ENCODE measurements at places on chromosomes 3 and 15. TPM values are rescaled to one million over a fixed set of nuclear protein-coding genes. Genes with fewer than 3 reads are reported as not detected.

Gene RASL12
- 15.3 TPM for total RNA-seq

Gene CKMT1B
- total RNA-seq = 7.3 TPM

Gene MKRN3
- 0.55 TPM for total RNA-seq

Gene CLDN1
- 7.3 TPM for total RNA-seq

Gene GPD1L
- 50.8 TPM for total RNA-seq

Gene SMCO1
- total RNA-seq = not detected

Gene SST
- total RNA-seq = not detected

Gene LEKR1
- 2.8 TPM for total RNA-seq

DNA sequence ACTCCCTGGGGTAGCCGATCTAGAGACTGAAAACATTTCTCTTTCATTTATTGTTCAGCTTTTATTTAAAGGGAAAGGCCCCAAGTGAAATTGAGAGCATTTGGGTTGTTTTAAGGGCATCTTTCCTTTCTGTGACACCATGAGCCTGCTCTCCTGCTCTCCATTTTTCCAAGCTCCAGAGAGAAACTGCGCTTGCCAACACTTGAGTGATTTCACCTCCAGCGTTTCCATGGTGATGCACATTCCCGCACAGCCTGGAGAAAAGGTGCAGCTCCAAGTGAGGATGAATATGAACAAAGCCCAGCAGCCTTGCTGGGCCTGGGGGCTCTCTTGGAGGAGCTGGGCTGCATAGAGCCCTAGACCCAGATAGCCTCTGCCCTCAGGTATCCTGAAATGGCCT lies 159.2 kb upstream of the PPP2R3A start:
- DNase-seq = no peak
- no peak overlapping the region for H3K4me3 ChIP-seq
- no peaks in the 10 kb centered on the region for H3K4me1 ChIP-seq
- no peaks in the 10 kb centered on the region for H3K36me3 ChIP-seq

GRCh38 chr3:107224026-107224596 lies 153.1 kb upstream of the CCDC54 start:
- H3K4me1 ChIP-seq = no peaks in the 10 kb centered on the region
- DNase-seq = no peak
- no peaks in the 10 kb centered on the region for H3K27me3 ChIP-seq
- H3K36me3 ChIP-seq = no peaks in the 10 kb centered on the region

GRCh38 chr3:118766306-118766669 lies 268.4 kb downstream of the IGSF11 start:
- H3K4me3 ChIP-seq = no peak overlapping the region
- DNase-seq = no peak
- H3K4me1 ChIP-seq = no peaks in the 10 kb centered on the region
- H3K36me3 ChIP-seq = no peaks in the 10 kb centered on the region

DNA sequence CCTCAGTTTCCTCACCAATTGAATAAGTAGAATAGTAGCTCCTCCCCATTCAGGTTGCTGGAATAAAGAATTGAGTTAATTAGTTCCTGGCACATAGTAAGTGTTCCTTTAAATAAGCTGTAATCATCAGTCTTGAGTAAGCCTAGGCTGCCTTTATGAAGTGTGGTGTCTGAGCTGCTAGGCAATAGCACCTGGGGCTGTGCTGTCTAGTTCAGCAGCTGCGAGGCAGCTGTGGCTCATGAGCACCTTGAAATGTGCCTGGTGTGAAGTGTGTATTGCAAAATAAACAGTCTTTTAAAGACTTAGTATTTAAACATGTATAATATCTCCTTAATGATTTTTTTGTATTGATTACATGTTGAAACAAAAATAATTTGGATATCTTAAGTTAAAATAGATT lies 77.6 kb downstream of the TOP2B start:
- no peak overlapping the region for H3K27ac ChIP-seq
- H3K4me1 ChIP-seq = no peaks in the 10 kb centered on the region
- DNase-seq = no peak
- no peaks in the 10 kb centered on the region for H3K27me3 ChIP-seq

DNA sequence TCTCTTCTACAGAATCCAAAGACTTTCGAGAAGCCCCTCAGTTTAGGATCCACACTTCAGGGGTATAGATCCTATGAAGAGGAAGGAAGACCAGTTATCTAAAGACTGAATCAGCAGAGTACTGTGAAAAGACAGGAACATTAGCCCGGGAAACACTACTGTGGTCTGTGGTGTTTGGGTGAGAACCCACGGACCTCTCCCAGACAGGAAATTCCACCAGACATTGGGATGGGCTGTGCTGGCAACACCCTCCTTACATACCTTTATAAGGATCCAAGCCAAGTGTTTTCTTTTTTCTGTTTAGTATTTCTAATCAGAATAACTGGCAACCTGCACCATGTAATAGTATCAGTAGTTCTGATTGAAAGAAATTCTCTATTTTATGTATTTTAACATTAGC lies 14.1 kb downstream of the TMEM207 start:
- no peaks in the 10 kb centered on the region for H3K36me3 ChIP-seq
- H3K4me3 ChIP-seq = no peak overlapping the region
- no peaks in the 10 kb centered on the region for H3K27me3 ChIP-seq
- no peak for DNase-seq
- H3K27ac ChIP-seq = no peak overlapping the region

DNA sequence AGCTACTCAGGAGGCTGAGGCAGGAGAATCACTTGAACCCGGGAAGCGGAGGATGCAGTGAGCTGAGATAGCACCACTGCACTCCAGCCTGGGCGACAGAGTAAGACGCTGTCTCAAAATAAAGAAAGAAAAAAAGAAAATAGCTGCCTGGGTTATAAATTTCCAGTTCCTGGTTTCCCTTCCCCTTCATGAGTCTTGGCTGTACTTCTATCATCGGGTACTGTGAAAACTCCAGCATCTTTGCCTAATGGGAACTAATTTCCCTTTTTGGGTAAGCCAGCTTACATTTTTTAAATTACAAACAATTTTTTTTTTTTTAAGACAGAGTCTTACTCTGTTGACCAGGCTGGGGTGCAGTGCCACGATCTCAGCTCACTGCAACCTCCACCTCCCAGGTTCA lies 15.0 kb downstream of the DENND4A start:
- peaks cover 13% of the 10 kb centered on the region for H3K4me1 ChIP-seq
- H3K36me3 ChIP-seq = no peaks in the 10 kb centered on the region
- H3K27me3 ChIP-seq = no peaks in the 10 kb centered on the region
- DNase-seq = no peak
- H3K4me3 ChIP-seq = no peak overlapping the region

DNA sequence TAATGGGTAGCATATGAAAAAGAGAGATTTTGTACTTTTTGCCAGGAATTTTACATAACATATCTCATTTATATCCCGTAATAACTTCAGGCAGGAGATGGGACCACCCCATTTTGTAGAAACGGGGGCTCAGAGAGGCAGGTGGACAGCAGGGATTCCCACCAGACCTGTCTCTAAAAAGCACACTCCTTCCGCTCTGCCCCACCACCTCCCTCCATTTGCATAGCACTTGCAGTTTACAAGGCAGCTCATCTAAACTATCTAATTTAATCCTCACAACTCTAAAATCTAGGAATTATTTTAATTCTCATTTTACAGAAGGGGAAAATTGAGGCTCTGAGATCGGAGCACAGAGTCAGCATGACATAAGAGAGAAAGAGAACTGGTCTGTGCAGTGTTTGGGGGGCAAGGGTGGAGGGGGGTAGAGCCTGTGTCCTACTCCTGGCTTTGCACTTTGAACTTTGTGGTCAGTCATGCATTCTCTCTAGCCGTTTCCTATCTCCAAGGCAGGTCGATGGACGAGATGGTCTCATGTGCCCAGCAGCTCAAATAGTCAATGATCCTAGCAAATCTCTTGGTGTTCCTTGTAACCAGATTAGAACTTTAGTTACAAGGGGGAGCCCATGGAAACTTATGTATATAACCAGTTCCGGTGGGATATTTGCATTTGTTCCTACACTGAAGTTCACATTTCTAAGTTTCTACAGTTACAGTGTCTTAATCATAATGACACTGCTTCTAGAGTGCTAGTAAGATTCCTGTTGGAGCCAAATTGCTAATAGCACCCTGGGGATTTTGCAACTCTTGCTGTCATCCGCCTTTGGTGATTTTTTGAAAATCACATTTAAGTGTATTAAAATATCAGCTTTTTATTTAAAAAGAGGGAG lies 18.6 kb downstream of the CRYGS start:
- no peak overlapping the region for H3K27ac ChIP-seq
- H3K27me3 ChIP-seq = no peaks in the 10 kb centered on the region
- no peaks in the 10 kb centered on the region for H3K4me1 ChIP-seq
- no peak for DNase-seq

DNA sequence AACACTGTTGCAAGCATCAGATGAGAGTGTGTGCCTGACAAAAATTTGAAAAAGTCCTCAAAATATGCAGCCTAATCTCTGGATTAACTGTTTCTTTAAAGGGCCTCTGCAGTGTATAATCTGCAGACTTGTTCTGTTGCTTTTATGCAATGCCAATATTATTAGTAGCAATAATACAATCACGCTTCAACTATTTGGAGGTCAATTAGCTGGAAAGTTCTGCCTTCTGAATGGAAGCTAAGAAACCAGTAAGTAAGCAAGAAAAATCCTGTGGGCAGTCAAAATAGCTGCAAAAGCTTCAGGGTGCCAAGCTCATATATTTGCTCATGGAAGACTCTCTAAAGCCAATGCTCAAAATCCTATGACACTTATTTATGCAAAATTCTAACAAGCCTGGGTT lies 153.2 kb upstream of the NR2F2 start:
- no peak for DNase-seq
- no peaks in the 10 kb centered on the region for H3K27me3 ChIP-seq

GRCh38 chr3:135261214-135261775 lies 466.2 kb downstream of the EPHB1 start:
- no peak for DNase-seq
- H3K27ac ChIP-seq = no peak overlapping the region
- no peaks in the 10 kb centered on the region for H3K27me3 ChIP-seq
- H3K36me3 ChIP-seq = no peaks in the 10 kb centered on the region
- no peaks in the 10 kb centered on the region for H3K4me1 ChIP-seq
- H3K4me3 ChIP-seq = no peak overlapping the region

DNA sequence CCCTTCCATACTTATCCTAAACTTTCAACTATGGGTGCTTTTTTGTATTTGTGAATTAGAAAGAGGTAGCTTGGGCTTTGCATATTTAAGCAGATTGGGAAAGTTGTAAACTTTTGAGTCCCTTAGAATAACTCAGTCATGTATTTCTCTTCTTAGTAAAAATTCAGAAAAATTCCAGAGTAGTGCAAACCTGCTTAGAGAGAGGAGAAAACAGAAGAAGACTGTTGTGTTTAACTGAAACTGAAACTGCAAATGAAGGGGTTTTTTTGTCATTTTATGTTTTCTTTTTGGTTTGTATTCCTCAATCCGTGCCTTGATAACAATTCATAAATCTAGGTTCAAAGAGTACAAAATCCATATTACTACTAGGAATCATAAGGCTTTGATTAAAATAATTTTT lies 31.3 kb downstream of the CD200 start:
- H3K4me1 ChIP-seq = no peaks in the 10 kb centered on the region
- no peak overlapping the region for H3K4me3 ChIP-seq
- DNase-seq = no peak
- no peaks in the 10 kb centered on the region for H3K27me3 ChIP-seq
- no peaks in the 10 kb centered on the region for H3K36me3 ChIP-seq
- H3K27ac ChIP-seq = no peak overlapping the region

- no peak for DNase-seq
- peaks cover 23% of the 10 kb centered on the region for H3K4me1 ChIP-seq
- no peaks in the 10 kb centered on the region for H3K27me3 ChIP-seq
- peak overlapping the region; percentile 56 for H3K27ac ChIP-seq
Measured at GRCh38 chr3:134381076-134381475, 6.8 kb upstream of the AMOTL2 start.

DNA sequence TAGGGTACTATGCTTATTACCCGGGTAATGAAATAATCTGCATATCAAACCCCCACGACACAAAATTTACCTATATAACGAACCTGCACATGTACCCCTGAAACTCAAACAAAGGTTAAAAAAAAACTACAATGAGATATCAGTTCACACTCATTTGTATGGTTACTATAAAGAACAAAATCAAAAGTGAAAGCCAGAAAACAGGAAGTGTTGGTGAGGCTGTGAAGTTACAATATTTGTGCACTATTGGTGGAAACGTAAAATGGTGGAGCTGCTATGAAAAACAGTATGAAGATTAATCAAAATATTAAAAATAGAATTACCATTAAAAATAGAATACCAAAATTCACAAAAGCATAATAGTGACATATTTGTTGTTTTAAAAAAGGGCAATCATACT lies 128.9 kb downstream of the ZIC1 start:
- H3K36me3 ChIP-seq = no peaks in the 10 kb centered on the region
- no peak overlapping the region for H3K27ac ChIP-seq
- no peaks in the 10 kb centered on the region for H3K4me1 ChIP-seq
- H3K27me3 ChIP-seq = no peaks in the 10 kb centered on the region

- no peaks in the 10 kb centered on the region for H3K4me1 ChIP-seq
- H3K36me3 ChIP-seq = no peaks in the 10 kb centered on the region
Measured at GRCh38 chr15:56868170-56868569, 50.3 kb upstream of the TCF12 start.

- DNase-seq = no peak
- H3K27me3 ChIP-seq = no peaks in the 10 kb centered on the region
- no peak overlapping the region for H3K27ac ChIP-seq
- no peaks in the 10 kb centered on the region for H3K36me3 ChIP-seq
- H3K4me3 ChIP-seq = no peak overlapping the region
Measured at GRCh38 chr3:37689645-37690356, 171.9 kb upstream of the CTDSPL start.

GRCh38 chr15:67834581-67835296 lies 5.1 kb downstream of the RNU6-1 start:
- peaks cover 40% of the 10 kb centered on the region for H3K4me1 ChIP-seq
- peak; percentile 86 for DNase-seq
- H3K36me3 ChIP-seq = no peaks in the 10 kb centered on the region
- peaks cover 2% of the 10 kb centered on the region for H3K27me3 ChIP-seq
- H3K27ac ChIP-seq = no peak overlapping the region

DNA sequence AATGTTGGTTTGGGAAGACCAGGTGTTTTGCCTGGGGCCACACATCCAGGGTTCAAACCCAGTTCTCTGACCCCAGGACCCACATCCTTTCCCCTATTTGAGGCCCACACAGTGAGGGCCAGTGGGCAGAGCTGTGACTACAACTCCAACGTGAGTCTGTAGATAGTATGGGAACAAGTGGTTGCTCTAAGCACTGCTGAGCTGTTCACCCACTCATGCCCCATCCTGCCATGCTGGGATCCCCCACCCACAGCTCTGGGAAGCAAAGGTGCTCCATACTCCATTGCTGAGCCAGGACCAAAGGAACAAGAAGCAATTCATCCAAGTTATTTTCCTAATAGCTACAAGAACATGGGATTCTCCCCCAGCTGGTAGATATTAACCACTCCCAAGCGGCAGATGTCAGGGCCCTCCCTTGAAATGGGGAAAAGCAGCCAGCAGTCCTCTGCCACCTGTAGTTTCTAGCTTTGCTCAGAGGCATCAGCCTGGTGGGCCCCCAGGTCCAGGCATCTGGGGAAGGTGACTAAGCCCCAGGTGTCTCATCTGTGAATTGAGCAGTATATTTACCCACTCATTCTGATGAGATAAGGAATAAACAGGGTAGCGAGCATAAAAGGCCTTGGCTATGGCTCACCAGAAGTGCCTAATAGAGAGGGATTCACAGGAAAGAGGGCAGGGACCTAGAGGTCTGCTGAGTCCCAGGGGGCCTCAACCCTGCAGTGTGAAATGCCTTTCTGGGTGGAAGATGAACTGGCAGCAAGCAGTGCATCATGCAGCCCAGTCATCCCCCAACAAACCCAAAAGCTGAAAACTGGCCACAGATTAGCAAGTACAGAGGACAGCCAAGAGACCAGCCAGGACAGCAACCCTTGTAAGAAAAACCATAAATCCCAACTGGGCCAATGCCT lies 33.4 kb downstream of the POC1A start:
- peaks cover 27% of the 10 kb centered on the region for H3K4me1 ChIP-seq
- H3K36me3 ChIP-seq = no peaks in the 10 kb centered on the region
- DNase-seq = no peak
- H3K4me3 ChIP-seq = no peak overlapping the region
- H3K27me3 ChIP-seq = no peaks in the 10 kb centered on the region

Data from upper lobe of left lung (tissue), 6 donors.